ENCODE measurements at places on chromosomes 3 and 15. TPM values are rescaled to one million over a fixed set of nuclear protein-coding genes. Genes with fewer than 3 reads are reported as not detected.

DNA sequence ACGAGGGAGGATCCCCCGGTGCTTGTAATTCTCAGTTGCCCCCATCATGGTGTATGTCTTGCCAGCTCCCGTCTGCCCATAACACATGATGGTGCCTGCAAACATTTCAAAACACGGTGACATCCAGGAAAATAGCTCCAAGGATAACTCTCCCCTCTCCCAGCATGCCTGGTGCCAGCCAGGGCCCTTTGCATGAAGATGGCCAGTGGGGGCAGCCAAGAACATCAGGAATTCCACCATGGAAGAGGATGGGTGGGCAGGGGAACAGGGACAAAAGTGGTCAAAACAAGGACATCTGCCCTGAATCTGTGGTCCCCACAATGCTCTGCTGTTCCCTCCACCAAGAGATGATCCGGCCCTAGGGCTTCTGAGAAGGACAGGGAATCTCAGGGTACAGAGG is 9.0 kb downstream of the KIF9 start:
- DNase-seq: no peak

DNA sequence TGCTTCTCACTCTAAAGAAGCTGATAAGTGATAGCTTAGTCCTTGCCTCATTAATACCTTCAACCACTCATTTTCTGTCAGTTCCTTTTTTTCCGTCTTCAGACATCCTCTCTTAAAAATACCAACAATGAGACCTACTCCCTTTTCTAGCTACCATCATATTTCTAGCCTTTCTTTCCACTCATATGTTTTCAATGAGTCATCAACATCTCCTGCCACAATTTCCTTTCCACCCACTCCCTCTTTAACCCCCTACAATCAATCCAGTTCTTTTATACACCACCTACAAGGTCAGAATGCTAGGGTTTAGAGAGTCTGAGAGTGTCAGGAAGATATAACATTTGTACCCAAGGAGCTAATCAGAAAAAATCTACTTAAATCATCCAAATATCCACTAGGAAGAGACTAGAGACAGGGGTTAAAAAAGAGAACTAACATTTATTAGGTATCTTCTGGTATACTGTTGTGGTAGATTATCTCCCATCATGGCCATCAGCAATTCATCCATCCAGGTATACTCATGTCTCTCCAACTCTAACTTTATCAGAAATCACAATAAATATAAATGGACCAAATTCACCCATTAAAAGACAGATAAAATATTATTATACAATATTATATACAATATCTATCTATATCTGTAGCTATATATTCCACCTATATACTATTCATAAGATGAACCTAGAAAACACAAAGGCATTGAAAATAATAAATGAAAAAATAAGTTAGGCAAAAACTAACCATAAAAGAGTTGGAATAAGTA is 42.5 kb downstream of the MYLK start:
- DNase-seq: no peak

- DNase-seq: no peak
Observed at GRCh38 chr15:36590838-36591237, 11.4 kb downstream of the CDIN1 start.

GRCh38 chr15:92226020-92226612 is 167.6 kb upstream of the ST8SIA2 start:
- DNase-seq: no peak

Gene SI
- total RNA-seq: not detected

Gene RRP9
- 9.0 TPM for total RNA-seq

Gene GADL1
- total RNA-seq: not detected

All from pancreas (tissue), 10 donors.